Psoas muscle (tissue), 8 donors: ENCODE measurements at places on chromosomes 4 and X. TPM values are rescaled to one million over a fixed set of nuclear protein-coding genes. Genes with fewer than 3 reads are reported as not detected.

G6PD gene
- total RNA-seq, result 6.7 TPM

DAPP1 gene
- 1.3 TPM for total RNA-seq

CXCL5 gene
- total RNA-seq, result 0.08 TPM

CXCL11 gene
- not detected for total RNA-seq

PPEF2 gene
- not detected for total RNA-seq
